ENCODE measurements at places on chromosomes 2 and 18. TPM values are rescaled to one million over a fixed set of nuclear protein-coding genes. Genes with fewer than 3 reads are reported as not detected.

Gene UGT1A3
- total RNA-seq, result 2.8 TPM

Gene ITGB6
- 42.2 TPM for total RNA-seq

Gene PLGLB2
- 0.95 TPM for total RNA-seq

Gene ADNP2
- 14.2 TPM for total RNA-seq

Gene SERPINB5
- 274 TPM for total RNA-seq

Gene AQP12A
- total RNA-seq, result not detected

Gene SLC5A7
- not detected for total RNA-seq

Gene REG1A
- not detected for total RNA-seq

DNA sequence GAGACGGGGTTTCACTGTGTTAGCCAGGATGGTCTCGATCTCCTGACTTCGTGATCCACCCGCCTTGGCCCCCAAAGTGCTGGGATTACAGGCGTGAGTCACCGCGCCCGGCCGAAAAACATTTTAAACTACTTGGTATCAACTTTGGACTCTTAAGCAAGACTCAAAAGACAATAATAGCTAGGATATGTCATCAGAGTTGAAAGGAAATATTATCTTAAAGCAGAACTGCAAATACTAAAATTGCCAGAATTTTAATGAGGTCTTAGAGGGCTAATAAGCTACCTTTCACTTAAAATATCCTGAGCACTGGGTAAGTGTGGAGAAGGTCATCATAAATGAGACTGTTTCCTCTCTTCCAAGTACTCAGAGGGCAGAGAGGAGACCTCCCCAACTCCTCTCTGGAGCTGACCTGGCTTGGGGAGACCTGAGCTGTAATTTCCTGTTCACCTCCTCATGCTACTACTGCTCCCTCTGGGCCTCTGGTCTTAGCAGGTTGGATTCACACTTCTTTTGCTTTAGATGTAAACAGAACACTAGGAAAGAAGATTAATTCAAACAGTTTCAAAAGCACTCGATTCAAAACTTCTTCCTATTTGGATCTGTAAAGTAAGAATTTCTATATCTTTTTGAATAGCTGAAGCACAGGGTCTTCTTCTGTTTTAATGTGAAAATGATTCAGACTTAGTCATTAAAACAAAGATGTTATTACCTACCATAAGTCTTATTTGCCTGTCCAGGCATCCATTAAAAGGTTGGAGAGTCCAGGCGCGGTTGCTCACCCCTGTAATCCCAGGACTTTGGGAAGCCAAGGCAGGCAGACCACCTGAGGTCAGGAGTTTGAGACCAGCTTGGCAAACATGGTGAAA lies 16.5 kb downstream of the CNRIP1 start:
- DNase-seq, result no peak

GRCh38 chr2:240810199-240810598 lies 9.8 kb downstream of the KIF1A start:
- DNase-seq, result no peak

DNA sequence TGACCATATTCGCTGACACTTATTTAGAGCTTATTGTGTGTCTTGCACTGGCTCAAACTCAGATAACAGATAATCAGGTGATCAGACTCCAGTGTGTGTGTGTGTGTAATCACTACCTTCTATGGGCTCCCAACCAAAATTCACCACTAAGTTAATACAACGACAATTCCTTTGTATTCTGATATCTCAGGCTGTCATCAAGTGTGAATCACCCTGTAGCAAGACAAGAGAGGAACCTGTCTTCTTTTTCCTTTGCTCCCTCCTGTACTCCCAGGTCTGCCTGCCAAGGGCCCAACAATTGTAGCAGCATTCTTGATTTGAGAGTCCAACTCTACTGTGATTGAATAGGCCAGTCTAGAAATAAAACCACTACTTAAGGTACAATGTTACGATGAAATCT lies 25.8 kb downstream of the ITGB6 start:
- DNase-seq, result no peak

DNA sequence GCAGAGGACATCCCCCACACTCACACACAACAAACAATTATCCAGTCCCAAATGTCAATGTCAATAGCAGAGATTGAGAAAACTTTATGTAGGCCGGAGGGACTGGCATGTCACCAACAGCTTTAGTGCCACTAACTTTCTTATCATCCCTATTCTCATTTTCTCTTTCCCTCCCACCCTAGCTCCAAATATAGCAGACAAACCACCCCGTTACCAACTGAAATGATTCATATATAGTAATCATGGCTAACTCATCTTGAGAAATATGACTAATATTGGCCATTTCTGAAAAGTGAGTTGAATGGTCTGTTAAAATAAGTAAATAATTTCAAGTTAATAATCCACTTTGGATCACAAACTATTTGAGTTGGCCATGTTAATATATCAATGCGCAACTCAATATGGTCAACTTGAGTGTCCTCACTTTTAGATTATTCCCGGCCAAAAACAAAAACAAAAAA lies 242.1 kb upstream of the RND3 start:
- no peak for DNase-seq

- no peak for DNase-seq
These were observed 79.0 kb downstream of the PIGN start for GRCh38 chr18:62107881-62108280.

DNA sequence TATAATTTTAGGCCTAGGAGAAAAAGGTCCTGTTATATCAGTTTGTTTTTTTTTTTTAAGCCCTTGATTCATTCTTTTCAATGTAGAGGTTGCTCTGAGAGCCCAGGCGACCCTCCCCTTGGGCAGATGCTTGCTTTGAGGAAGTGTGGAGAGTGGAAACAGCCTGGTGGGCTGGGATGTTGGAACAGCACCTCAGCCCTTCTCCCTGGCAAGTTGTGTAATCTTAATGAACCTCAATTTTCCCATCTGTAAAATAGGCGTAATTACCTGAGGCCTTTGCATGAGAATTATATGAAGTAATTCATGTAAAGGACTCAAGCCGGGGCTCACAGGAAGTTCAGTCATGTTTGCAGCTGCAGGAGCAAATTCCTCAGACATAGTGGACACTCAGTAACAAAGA lies 49.7 kb upstream of the POMC start:
- DNase-seq, result no peak

- no peak for DNase-seq
These were observed 164.2 kb downstream of the C1D start for GRCh38 chr2:67898595-67898994.

DNA sequence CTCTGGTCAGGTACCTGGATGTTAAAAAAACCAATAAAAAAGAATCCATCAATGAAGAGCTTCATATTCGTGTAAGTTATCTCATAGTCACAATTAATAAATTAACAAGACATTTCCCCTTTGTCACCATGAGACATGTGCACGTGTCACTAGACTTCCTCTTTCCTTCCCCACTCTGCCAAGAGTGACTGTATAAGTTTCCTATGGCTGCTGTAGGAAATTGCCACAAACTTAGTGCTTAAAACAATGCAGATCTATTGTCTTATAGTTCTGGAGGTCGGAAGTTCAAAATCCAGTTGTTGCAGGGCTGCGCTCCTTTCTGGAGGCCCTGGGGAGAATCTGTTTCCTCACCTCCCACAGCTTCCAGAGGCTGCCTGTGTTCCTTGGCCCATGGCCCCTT lies 35.8 kb downstream of the SLC9A4 start:
- no peak for DNase-seq

- DNase-seq, result no peak
These were observed 234.3 kb upstream of the LYPD1 start for GRCh38 chr2:132904142-132904842.

Data from esophagus squamous epithelium (tissue), 5 donors.